Dorsolateral prefrontal cortex (tissue), 122 donors: ENCODE measurements at places on chromosomes 12 and 14. TPM values are rescaled to one million over a fixed set of nuclear protein-coding genes. Genes with fewer than 3 reads are reported as not detected.

BDKRB2 gene
- 0.76 TPM for total RNA-seq

CNPY2 gene
- 80.3 TPM for total RNA-seq

LRTM2 gene
- total RNA-seq = 22.6 TPM

SMIM41 gene
- 0.85 TPM for total RNA-seq

GALNT16 gene
- 57.2 TPM for total RNA-seq

RIN3 gene
- total RNA-seq = 11.3 TPM
